ENCODE measurements at places on chromosomes 7 and 10.
A peak's percentile ranks its signal among the peaks of the same experiment; 100 is the strongest.

GRCh38 chr7:18356191-18356645 is 139.3 kb upstream of the HDAC9 start:
- DNase-seq, result peak; percentile 43

DNA sequence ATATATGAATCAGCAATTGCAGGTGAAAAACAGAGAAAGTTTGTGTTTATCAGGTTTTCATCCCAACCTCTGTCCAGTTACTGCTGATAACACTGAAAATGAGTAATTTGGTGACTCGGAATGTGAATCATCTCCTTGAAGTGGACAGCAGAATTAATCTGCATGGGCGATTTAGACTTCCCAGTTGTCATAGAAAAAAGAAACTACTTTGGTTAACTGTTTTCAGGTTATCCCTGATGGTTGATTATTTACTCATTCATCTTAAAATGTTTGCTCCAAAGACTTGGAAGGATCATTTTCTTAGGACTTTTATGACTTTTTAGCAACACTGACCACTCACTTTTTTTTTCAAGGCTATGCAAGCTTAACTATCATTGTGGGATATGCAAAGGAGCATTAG is 504.1 kb upstream of the ANKRD30A start:
- no peak for DNase-seq

DNA sequence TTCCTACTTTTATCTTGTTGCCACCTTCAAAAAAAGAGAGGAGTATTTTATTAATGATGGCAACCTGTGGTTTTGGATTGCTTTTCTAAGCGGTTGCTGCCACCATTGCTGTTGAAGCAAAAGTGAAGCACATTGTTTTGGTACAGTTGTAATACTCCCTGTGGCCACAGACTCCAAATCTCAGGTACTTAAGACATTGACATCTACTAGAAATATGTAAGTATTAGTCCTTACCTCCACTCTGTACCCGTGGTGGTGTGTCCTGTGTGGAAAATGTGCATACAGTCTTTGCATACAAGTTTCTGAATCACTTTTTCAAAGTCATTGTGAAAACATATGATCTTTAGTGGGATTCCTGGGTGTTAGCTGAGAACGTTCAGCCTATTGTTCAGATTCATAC is 85.7 kb downstream of the ANLN start:
- no peak for DNase-seq

GRCh38 chr10:112721080-112721698 is 228.9 kb upstream of the TCF7L2 start:
- no peak for DNase-seq

- DNase-seq, result no peak
Measured at GRCh38 chr10:47009215-47009838, 98.1 kb downstream of the PTPN20 start.

DNA sequence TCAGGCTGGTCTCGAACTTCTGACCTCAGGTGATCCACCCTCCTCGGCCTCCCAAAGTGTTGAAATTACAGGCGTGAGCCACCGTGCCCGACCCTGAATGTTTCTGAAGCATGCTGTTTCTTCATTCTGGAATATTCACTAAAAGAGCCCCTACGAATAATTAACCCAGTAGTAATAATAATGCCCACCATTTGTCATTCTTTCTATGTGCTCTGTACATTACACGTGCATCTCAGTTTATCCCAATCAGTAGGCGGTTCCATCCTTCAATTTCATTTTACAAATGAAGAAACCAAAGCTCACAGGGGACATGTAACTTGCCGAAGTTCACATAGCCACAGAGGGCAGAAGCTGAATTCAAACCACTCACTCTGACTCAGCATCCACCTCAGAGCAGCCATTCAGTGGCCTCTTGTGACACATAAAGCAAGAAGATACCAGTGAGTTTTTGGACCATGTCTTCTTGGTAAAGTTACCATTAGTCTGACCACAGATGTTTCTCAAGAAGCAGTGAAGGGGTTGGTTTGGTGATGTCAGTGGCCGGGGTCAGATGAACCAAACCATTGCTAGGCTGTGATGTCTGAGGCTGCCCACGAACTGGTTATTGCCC is 71.9 kb upstream of the DUSP5 start:
- DNase-seq, result no peak

DNA sequence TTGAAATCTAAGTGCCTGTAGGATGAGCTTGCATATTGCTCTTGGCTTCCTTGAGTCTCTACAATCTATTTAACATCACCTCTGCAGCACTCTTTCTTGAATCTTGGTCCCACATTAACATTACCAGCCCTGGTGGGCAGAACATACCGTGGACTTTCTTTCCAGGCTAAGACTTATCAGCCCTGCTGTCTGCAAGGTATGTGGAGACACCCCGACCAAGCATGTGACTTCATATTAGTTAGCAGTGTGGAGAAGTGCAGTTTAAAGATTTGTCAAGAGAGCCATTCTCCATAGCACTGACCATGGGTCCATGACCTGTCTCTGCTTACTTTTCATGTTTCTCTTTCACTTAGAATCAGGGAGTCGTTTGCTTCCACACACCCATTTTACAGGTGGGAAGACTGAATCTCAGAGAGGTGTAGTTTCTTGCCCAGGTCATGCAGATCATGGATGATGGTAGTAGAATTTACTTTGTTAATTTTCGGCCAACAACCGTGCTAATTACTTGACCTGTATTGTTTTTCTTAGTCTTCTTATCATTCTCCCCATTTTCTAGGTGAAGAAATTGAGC is 6.0 kb downstream of the CCNY start:
- no peak for DNase-seq

DNA sequence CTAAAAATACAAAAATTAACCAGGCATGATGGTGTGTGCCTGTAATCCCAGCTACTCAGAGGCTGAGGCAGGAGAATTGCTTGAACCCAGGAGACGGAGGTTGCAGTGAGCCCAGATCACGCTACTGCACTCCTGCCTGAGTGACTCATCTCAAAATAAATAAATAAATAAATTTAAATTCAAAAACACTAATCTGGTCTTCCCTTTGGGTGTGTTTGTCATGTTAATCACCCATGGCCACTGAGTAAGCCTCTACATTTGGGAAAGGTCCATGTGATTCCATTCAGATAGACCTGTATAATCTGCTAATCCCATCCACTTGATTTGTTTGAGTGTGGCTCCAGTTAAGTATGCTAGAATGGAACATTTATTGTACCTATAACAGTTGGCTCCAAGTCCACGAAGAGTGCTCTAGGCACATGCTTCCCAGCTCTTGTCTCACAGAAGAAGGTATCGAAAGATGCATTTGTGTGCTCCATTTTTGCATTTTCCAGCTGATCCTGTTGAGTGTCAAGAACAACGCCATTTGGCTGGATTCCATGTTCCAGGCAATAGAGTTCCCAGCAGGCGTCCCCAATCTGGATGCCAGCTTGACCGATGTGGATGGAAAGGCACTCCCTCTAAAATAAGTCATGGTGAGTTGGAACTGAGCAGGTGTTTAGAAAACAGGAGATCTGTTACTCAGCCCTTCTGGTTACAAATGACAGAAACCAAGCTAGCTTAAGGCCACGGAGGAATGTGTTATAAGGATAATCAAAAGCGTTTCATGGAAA is 4.0 kb downstream of the TUBAL3 start:
- no peak for DNase-seq

DNA sequence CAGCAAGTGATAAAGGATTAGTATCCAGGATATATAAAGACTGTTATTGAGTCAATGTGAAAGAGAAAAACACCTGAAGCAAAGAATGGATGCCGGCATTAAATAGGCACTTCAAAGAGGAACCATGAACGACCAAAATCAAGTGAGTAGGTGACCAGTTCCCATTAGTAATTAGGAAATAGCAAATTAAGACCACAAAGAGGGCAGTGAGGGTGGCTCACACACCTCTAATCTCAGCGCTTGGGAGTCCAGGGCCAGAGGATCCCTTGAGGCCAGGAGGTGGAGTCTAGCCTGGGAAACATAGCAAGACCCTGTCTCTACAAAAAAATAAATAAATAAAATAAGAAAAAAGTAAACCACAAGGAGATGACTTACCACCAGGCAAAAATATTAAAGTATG is 1.5 kb upstream of the ANTXRL start:
- DNase-seq, result no peak

DNA sequence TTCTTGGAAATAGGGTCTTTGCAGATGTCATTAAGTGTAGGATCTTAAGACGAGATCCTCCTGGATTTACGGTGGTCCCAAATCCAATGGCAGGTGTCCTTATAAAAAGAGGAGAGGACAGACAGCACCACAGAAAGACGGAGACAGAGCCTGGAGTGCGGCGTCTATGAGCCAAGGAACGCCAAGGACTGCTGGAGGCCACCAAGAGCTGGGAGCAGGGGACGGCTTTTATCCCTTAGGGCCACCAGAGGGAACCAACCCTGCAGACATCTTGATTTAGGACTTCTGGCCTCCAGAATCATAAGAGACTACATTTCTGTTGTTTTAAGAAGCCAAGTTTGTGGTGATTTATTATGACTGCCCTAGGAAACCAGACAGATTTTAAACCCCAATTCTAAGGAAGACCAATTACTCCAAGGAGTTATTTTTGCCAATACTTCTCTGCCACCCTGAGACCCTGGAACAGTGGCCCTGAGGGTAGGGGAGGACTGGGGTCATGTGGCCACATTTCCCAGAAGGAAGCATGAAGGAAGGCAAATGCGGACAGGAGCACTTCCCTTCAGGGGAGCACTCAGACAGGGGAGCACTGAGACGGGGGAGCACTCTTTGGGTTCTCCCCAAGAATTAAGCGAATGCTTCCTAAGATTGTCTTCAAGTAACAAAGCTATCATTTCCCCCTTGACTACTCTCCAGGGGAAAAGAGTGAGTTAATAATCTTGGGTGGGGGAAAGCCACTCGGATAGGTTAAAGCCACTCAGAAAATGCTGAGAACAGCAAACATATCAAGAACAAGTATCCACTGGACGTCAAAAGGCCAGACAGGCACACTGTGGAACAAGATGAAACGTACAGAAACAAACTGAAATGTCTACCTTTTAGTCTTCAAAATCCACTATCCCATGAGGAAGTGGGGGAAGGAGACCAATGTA is 67.5 kb downstream of the CHST15 start:
- DNase-seq, result no peak

- DNase-seq, result no peak
Measured at GRCh38 chr10:132677096-132677472, 108.9 kb downstream of the NKX6-2 start.

DNA sequence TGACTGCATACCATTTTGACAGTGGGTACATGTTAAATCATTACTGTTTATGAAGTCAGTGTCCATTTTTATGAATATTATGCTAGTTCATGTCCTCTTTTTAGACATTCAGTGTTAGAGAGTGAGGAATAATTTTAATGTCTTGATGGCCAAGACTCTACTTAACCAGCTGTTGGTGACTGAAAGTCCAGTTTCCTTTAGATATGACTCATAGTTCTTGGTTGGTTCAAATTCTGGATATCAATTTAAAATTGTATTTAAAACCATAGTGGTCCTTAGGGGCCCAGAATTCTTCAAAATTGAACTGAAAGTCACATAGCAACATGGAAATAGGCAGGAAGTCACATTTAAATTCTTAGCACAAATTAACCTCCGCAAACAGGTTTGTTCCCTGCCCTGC is 196.5 kb upstream of the PRPS1L1 start:
- DNase-seq, result no peak

GRCh38 chr10:30062090-30062489 is 2.7 kb upstream of the JCAD start:
- no peak for DNase-seq

DNA sequence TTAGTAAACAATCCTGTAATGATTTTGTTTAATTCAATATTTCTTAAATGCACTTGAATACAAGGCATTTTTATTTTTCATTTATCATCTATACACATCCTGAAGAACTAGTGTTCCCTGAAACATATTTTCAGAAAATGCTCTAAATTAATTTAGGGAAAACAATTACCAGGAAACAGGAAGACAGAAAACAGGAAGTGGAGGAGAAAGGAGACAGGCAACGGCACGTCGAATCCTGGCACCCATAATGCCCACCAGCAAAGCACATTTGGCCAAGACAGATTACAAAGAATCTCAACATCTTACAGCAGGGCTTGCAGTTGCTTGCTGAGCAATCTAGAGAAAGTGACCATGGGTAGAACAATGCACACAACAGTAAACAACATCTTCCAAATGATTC is 571.1 kb downstream of the GRID1 start:
- DNase-seq, result no peak
